Osteoblast (primary cell): ENCODE measurements at places on chromosomes 2 and 18. TPM values are rescaled to one million over a fixed set of nuclear protein-coding genes. Genes with fewer than 3 reads are reported as not detected.

The CPO gene
- total RNA-seq, result not detected in 2 replicates

GRCh38 chr18:23405636-23406035, 47.5 kb upstream of the RIOK3 start:
- no peaks in the 10 kb centered on the region for H3K36me3 ChIP-seq
- H3K27me3 ChIP-seq, result no peaks in the 10 kb centered on the region

The FAM210A gene
- 18.0 and 24.6 TPM in 2 replicates for total RNA-seq

The TMEM169 gene
- 0.36 and 0.88 TPM in 2 replicates for total RNA-seq

DNA sequence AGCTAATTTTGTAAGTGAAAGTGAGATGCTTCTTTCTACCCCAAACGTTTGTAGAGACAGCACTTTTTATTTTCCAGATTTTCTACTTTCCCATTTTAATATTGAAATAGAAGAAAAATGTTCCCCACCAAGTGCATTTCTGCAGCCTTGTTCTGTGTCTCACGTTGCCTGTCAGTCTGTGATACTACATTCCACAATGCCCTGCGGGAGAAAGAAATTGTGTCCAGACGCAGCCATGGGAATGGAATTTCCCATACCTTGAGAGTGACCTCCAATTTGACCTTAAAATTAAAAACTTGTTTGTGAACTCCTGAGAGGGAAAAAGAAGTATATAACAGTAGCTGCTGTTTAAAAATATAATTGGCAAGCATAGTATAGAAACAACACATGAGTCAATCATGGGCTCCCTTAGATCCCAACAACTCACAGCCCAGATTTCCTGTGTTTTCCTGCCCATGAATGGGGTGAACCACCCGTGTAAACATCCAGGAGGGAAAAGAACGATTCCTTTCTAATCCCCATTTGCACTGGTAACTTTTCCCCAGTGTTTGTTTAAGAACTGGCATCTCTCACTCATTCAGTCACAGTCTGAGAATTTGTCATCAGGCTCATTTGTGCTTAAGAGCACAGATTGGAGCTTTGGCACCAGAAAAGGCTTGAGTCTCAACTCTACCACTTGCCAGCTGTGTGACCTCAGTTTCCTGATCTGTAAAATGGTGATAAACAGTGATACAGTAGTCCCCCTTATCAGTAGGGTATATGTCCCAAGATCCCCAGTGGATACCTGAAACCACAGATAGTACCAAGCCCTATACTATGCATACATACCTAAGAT, 166.1 kb upstream of the ZNF521 start:
- no peak for DNase-seq
- H3K27me3 ChIP-seq, result no peaks in the 10 kb centered on the region
- no peaks in the 10 kb centered on the region for H3K4me1 ChIP-seq
